Right cardiac atrium (tissue), 5 donors: ENCODE measurements at places on chromosomes 7 and 10.

DNA sequence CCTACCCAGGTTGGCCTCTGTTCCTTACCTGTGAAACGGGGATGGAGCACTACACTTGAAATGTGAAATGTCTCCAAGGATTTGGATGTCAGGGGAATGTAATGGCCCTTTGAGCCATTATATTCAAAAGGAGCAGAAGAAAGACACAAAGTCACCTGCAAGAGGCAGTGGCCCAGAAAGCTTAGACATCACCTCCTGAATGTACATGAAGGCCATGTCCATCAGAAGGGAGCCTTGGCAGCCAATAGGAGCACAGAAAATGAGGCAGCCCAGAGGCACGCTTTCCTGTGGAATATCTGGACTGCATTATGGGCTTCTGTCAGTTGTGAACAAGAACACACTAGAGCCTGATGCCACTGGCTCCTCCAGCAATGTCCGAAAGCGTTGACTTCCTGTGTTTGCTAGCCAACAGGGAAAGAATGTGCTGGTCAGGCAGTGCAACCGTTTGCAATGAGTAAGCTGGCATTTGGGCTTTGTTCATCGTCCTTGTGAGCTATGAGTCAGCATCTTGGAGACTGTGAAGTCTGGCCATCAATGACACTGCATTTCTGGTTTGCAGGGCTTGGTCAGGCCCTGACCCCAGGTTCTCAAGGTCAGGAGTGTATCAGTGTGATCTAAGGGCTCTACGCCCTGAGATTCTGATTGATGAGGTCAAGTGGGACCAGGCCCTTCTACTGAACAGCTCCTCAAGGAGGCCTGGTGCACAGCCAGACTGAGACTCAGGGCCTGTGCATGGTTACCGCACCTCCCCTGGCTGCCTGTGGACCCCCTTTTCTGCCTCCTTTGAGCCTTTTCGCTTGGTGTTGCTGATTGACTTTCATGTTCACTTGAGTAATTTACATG, 222.4 kb downstream of the RPS24 start:
- peak; percentile 42 for DNase-seq

- DNase-seq: no peak
Observed at GRCh38 chr7:147173883-147174282, 1057.3 kb downstream of the CNTNAP2 start.

DNA sequence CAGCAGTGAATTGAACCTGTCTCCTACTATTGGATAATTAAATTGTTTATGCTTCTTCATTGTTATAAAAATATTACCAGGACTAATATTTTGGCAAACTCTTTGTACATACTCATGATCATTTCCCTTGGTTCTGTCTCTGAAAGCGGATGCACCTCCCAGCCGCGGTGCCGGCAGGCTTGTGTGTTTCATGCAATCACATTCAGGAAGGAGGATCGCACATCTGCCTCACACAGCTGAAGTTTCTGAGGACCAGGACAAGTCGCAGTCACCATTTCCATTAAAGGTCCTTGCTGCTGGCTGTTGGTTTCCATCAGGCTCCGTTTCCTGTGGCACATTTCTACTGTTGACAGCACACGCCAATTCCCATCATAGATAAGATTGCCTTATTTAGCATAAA, 117.8 kb upstream of the SHH start:
- no peak for DNase-seq

DNA sequence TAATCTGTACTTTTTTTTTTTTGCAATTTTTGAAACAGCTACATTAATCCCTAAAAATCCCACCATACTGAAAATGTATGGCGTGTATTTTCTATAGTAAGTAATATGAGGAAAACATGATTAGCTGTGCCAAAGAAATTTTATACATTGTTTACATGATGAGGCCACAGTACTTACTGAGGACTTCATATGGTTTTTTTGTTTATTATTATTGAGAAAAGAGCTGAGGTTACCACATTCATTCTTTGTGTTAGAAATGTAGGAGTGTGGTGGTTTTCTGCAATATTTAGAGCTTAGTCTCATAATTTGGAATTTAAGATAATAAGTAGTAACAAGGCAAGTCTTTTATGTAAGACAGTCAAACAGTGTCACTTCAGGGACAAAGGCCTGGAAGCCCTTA, 45.1 kb downstream of the SLC25A40 start:
- no peak for DNase-seq

GRCh38 chr10:109173937-109174336, 749.4 kb downstream of the XPNPEP1 start:
- DNase-seq: no peak

DNA sequence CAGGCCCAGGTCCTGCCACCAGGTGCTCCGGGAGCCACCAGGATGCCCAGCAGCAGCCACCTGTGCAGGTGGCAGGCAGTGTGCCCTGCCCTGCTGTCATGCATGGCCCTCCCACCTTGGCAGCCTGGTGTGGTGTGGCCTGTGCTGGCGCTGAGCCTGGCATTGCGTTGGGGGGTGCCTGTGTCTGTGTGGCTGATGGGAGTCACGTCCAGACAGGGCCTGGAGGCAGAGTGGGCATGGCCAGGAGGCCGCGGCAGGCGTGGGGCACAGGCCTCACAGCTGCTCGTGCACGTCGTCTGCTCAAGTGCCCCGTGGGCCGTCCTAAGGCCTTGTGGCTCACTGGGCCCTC, 8.7 kb downstream of the TTYH3 start:
- DNase-seq: no peak

DNA sequence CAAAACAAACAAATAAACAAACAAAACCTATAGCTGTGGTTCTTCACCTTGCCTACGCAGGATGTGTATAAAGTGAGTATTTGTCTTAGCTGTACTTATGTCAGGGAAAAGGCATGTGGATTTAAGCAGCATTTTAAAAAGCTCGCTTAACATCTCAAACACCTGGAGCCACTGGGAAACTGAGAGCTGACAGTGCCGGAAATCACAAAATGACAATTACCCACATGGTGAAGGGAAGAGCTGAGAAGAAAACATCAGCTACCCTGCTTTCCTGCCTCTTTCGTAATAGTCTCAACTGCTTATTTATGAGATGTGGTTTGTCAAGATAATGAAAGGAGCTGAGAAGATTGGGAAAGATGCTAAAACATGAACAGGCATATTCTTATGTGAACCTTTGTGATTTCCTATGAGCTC, 31.1 kb upstream of the MSMB start:
- DNase-seq: no peak

DNA sequence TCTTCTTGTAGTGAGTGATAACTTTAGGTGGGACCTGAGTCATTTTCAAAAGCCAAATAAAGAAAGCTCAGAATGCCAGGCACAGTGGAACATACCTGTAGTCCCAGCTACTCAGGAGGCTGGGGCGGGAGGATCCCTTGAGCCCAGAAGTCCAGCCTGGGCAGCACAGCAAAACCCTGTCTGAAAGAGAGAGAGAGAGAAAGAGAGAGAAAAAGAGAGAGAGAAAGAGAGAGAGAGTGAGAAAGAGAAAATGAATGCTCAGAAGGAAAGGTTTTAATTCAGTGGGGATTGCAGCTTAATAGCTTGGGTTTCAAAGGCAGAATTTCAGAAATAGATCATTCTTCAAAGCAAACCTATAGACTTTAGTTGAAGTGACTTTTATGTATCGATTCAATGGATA, 25.7 kb downstream of the GPNMB start:
- DNase-seq: no peak

DNA sequence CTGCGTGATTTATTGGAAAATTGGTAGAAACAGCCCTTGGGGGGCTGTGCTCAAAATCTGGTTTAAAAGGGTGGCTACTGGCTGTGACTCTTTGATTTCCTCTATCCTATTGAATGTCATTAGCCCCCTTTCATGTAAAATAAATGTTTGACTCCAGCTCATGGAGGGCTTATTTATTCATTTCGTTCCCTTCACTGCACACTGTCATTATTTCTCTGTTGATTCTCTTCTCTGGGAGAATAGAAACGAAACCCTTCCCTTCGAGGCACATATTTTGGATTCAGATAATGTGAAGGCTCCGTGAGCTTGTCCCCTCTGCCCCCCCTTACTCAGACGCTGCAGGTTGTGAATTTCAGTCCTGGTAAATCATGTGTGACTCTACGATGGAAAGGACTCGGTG, 203.9 kb upstream of the GPR26 start:
- DNase-seq: no peak

- DNase-seq: no peak
Observed at GRCh38 chr10:101258179-101258885, 29.1 kb upstream of the LBX1 start.

GRCh38 chr10:99560277-99561126, 27.8 kb downstream of the NKX2-3 start:
- DNase-seq: no peak

DNA sequence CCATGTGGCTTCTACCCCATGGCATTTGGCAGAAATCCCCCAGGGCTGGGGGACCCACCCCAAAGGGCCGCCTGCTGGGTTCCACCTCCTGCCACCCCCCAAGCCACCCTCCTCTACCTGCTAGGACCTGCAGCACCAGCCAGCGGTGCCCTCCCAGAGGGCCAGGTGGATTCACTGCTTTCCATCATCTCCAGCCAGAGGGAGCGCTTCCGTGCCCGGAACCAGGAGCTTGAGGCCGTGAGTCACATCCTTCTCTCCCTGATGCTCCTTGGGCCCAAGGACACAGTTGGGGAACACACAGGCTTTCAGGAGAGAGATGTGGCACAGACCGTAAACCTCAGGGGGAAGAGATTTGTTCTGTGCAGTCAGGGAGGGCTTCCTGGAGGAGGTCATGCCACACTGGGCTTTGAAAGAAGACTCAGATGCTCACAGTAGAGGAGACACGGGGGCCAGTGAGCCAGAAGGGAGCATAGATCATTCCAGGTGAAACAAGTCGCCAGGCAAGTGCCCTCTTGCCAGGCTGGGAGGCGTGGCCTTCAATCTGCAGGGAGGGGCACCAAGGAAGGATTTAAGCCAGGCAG, 11.5 kb upstream of the SH2B2 start:
- DNase-seq: no peak

DNA sequence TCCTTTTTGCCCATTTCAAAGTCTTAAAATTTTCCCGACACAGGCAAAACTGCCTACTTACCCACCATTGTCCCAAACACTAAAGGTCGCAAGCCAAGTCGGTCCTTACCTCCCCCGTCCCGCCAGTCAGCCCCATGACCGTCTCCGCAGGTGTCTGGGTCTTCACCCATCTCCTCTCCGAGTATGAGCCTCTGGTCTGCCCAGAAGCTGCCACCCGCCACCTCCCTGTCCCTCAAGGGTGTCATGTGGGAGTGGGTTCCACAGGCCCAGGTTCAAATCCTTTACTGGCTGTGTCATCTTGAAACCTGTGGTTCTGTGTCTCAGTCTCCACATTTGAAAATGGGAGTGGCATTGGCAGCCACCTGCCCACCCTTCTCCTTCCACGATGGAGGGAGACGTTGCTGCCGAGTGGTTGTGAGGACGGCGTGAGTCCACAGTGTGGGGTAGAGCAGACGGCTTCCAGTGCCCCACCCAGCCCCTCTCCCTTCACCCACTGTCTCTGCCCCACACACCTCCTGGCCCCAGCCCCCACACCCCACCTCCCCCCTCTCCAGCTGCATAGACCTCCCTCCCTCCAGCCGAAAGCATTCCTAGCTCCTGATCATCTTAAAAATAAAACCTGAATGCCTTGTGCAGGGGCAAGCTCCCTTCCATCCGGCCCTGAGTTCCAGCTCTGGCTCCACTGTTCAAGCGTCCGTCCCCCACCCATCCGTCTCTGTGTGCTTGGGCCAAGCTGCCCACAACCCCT, 35.3 kb downstream of the FOXL3 start:
- DNase-seq: no peak

DNA sequence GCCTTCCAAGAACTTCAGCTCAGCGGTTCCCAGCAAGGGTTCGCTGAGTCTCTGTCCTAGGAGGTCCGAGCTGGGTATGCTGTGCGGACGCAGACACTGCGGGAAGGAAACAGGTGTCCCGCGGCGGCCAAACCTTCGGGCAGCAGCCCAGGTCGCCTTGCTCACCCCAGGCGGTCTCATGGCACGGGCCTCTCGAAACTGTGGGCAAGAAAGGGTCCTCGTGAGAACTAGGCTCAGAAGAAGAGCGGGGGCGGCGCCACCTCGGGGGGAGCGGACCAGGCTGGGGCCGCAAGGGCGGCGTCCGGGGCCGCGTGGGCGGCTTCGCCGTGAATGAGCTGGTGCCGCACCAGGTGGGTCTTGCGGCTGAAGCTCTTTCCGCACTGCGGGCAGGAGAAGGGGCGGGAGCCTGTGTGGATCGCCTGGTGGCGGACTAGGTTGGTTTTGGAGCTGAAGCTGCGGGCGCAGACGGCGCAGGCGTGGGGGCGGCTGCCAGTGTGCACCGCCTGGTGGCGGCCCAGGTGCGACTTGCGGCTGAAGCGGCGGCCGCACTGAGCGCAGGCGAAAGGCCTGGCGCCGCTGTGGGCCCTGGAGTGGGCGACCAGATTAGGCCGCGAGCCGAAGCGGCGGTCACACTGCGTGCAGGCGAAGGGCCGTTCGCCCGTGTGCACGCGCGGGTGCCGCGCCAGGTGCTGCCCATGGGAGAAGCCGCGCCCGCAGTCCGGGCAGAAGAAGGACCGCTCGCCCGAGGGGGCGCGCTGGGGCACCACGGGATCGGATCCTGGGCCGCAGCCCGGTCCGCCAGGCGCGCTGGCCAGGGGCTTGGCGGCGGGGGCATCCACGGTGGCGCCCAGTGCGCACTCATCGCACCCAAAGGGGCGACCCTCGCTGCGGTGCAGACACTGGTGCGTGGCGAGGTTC, 8.6 kb downstream of the ZNF467 start:
- DNase-seq: no peak

GRCh38 chr10:90171014-90171722, 469.8 kb downstream of the KIF20B start:
- no peak for DNase-seq

DNA sequence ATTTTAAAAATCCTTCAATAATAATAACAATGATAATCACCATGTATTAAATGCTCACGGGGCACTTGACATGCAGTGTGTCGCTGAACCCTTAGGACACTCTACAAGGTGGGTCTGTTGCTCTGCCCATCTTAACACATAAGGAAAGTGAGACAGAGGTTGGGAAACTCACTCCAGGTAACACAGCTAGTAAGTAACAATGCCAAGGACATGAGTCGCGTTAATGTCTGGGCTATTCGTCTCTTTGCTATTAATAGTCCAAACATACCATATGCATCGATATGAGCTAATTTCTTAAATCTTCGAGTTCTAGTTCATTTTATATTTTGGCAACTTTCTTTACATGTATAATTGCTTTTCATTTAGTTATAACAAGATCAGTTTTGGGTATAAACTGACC, 79.5 kb downstream of the BEND7 start:
- no peak for DNase-seq

- DNase-seq: peak; percentile 91
Observed at GRCh38 chr7:2399848-2400587, 3.4 kb upstream of the CHST12 start.

DNA sequence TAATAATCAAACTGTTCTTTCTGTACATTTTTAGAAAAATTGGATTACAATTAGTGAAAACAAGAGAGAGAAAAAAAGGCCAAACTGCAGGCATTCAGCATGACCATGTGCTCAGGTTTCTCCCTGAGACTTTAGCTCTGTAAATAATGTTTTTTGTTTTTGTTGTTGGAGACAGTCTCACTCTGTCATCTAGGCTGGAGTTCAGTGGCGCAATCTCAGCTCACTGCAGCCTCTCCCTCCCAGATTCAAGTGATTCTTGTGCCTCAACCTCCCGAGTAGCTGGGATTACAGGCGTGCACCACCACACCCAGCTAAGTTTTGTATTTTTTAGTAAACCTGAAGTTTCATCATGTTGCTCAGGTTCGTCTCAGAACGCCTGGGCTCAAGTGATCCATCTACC, 23.0 kb downstream of the BZW2 start:
- no peak for DNase-seq
